ENCODE measurements at places on chromosomes 3 and 15.

DNA sequence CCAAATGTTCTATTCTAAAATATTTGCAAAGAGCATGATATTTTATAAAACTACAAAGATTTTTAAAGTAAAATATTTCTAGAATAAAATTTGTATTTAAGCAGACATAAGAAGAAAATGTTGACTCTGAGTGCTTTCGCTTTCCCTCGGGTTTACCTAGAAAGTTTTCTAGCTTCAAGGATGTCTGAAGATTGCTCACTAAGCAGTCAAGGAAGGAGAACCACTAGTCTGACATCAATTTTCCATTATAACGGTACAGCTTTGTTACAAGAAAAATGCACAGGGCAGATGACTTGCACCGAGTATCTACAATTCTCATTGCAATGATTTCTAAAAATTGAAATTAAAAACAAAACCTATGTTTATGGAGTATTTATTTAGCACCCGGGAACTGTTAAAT is 14.2 kb downstream of the GPR15 start:
- DNase-seq = no peak

GRCh38 chr3:8540456-8540855 is 38.8 kb downstream of the LMCD1 start:
- DNase-seq = no peak

- DNase-seq = no peak
Measured at GRCh38 chr3:180684807-180685206, 5.5 kb upstream of the CCDC39 start.

DNA sequence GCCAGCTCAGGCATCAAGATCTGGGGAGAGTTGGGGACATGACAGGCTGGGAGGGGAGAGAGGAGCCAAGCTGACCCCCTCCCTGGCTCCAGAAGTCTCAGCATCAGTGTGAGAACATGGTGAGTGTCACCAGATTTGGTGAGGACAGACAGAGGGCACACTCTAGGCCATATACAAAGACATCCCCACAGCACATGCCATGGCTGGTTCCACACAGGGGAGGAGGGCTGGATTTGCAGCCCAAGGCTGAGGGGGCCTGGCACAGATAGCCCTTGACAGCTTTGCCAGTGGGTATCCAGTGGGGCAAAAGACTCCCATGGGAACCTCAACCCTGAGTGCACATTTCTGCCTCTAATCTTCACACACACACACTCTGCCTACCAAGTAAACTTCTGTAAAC is 10.1 kb upstream of the ANKRD63 start:
- DNase-seq = no peak

DNA sequence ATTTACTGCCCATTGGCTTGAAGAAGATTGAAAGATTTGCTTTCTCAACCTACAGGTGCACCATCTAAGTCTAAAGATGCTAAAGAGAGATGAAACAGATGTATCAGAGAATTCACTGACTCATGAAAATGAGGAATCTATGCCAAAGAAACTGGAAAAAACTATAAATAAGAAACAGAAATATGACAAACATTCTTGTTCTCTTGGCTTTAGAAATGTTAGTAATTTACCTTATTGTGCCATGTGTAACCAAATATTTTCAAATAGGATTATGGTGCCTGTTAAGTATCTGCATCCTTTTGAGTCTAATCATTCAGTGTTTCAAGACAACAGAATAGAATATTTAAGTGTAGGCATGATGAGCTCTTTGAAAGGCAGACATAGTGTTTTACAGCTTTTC is 271.5 kb downstream of the MEX3B start:
- DNase-seq = no peak

GRCh38 chr3:80233576-80233975 is 465.8 kb upstream of the ROBO1 start:
- DNase-seq = no peak

DNA sequence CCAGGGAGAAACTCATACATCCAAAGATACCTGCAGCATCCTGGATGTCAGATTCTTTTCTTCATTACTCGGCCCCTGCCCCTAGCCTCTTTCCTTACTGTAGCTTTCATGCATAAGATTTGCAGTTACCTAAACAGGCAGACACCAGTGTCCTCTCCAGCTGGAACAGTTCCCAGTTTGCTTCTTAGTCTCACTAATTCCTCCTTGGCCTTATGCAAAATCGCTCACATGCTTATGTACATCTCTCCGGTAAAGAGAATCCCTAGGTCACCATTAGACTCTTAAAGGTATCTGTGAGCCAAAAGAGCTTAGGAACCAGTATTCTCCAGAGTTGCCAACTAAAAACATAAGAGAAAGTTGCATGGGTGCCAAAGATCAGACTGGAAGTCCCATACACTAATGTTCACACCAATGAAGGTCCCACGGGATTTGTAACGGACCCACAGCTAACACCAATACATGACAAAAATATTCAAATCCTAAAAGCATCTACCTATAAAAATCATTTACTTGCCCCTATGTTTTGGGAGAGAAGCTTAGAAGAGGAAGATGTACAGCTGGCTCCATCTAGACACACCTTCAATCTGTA is 66.6 kb downstream of the CBLB start:
- no peak for DNase-seq

- no peak for DNase-seq
Measured at GRCh38 chr15:53835309-53835708, 75.8 kb upstream of the WDR72 start.

- no peak for DNase-seq
Measured at GRCh38 chr3:182083112-182083511, 371.4 kb downstream of the SOX2 start.

DNA sequence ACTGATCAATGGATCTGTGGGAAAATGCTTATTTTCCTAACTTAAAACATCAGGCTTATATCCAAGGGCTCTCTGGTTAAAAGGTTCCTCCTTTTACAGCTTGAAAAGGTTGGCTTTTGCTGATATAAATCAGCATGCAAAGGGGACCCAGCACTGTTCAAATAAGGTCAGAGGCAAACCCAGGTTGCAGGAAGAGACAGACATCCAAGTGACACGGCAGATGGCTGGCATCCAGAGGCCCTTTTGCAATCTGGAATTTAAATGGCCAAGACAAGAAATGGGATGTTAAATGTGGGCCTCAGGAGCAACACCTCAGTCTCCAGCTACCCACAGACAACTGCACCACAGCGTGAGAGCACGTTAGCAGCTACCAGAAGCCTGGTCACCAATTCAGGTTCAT is 6.3 kb downstream of the SH3BP5 start:
- DNase-seq = no peak

- DNase-seq = no peak
Measured at GRCh38 chr3:100891033-100891432, 102.2 kb downstream of the ABI3BP start.

GRCh38 chr3:46318207-46318927 is 35.5 kb upstream of the CCR2 start:
- no peak for DNase-seq

DNA sequence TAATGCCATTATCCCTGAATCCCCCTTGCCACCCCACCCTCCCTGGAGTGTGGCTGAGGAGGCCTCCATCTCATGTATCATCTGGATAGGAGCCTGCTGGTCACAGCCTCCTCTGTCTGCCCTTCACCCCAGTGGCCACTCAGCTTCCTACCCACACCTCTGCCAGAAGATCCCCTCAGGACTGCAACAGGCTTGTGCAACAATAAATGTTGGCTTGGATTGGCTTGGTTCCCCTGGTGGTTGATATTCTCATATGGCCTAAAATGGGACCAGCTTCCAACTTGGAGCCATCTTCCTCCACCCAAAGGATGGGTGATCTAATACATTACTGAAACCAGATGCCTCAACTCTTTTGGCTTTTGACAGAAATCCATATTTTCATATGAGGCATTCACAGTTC is 34.9 kb downstream of the VIPR1 start:
- no peak for DNase-seq

- no peak for DNase-seq
Measured at GRCh38 chr3:66481071-66482017, 19.5 kb downstream of the LRIG1 start.

DNA sequence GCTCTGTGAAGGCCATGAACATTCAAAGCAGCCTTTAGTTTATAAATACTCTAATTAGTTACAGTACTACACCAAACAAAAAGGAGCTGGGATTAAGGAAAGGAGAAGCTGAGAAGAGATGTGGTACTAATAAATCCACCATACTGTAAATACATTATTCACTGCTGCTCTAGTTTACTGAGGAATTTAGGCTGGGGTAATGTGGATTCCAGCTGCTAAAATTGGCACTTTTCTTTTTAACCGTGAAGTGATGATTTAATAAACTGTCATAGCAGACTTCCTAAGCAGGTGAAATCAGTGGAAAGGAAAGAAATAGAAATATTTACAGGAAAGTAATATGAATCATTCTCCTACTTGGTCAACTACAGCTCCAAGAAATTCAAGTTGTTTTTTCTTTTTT is 88.7 kb downstream of the TFG start:
- no peak for DNase-seq
